ENCODE measurements at places on chromosomes 12 and 14. TPM values are rescaled to one million over a fixed set of nuclear protein-coding genes. Genes with fewer than 3 reads are reported as not detected.

DNA sequence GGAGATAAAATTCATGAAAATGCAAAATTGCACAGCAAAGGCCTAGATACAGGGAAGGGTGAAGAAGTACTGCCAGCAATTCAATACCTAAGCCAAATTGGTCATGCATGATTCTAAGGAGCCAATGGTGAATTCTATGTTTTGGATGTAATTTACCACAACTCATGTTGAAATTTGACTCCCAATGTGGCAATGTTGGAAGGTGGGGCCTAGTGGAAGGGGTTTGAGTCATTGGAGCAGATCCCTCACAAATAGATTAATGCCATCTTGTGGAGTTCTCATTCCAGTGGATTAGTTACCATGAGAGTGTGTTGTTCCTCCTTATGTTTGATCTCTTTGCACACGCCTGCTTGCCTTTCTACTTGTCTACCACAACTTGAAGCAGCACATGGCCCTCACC is 194.0 kb upstream of the ALG10 start:
- DNase-seq = no peak

DNA sequence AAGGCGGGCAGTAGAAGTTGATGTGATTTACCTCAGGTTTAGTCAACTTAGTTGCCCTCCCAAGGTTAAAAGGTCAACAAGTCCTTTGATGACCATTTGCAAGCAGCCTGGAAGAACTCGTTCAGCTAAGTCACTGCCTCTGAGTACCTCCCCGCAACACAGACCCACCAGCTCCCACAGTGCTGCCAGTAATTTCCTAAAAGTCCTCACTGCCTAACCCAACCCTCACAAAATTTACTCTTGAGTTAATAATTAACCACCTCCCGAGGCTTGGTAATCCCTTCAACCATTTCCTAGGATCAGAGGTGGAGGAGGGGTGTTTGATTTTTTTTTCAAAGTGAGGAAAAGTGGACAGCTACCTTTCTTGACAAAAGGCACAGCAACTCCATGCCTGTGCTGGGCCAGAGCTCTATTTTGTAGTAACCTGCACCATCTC is 55.8 kb downstream of the MAP3K9 start:
- DNase-seq = no peak

DNA sequence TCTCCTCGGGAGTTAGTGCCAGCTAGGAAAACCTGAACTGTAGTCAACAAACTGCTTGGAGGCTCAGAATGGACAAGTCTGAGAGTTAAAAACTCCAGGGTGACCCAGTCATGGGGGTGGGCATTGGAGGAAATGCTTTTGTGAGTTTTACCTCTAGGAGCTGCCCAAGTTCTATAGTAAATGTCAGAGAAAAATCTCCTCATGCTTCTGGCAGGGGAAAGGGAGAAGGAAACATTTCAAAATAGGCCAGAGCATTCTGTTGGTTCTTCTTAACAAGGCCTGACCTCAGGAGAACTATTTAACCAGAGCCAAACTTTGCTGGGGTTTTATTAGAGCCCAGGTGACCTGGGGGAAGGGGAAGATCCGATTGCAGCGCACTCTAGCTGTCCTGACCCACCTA is 12.3 kb downstream of the NINJ2 start:
- no peak for DNase-seq

SLCO1B1 gene
- total RNA-seq = not detected

OTOGL gene
- total RNA-seq = 0.41 TPM

DNA sequence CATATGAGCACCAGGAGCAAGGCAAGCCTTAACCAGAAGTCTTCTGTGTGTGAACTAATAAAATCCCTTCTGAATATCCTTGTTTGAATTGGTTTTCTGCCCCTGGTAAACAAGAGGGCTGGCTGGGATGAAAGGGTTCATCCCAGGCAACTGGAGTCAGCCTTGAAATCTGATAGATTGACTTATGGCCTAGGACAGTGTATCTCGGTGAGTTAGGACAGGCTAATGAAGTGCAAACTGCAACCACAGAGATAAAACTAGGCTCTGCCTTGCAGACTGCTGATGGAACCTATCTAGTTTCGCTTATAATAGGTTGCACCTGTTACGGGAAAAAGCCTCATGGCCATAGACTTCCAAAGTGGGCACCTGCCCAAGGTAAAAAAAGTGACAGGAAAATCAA is 451.9 kb upstream of the NOVA1 start:
- peak; percentile 30 for DNase-seq

DNA sequence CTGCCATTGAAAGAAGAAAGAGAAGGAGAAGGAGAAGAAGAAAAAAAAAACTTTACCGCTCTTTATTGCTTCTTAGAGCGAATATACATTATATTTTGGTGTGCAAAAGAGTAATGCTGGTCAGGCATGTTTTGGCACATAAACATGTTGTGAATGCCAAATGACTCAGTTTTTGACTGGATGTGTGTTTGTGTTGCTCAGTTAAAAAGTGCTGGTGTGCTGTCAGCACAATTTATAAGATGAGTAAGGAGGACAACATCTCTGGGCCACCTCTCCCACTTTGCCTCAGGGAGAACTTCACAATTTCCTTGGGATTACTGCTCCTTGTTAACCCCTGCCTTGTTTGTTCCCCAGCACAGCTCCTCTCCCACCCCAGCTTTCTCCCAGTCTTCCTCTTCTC is 584.8 kb downstream of the ETNK1 start:
- no peak for DNase-seq

DNA sequence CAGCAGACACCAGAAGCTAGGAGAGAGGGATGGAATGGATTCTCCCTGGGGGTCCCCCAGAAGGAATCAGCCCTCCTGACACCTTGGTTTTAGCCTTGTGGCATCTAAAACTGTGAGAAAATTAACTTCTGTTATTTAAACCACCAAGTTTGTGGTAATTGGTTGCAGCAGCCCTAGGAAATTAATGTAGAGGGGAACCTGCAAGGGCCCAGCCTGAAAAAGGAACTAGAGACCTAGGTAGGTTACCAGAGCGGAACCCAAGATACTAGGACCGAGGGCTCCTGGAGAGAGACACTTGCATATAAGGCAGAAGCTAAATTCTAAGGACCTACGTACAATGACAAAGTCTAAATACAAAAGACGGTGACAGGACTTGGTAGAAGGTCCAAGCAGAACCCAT is 8.1 kb upstream of the DENND5B start:
- no peak for DNase-seq

DNA sequence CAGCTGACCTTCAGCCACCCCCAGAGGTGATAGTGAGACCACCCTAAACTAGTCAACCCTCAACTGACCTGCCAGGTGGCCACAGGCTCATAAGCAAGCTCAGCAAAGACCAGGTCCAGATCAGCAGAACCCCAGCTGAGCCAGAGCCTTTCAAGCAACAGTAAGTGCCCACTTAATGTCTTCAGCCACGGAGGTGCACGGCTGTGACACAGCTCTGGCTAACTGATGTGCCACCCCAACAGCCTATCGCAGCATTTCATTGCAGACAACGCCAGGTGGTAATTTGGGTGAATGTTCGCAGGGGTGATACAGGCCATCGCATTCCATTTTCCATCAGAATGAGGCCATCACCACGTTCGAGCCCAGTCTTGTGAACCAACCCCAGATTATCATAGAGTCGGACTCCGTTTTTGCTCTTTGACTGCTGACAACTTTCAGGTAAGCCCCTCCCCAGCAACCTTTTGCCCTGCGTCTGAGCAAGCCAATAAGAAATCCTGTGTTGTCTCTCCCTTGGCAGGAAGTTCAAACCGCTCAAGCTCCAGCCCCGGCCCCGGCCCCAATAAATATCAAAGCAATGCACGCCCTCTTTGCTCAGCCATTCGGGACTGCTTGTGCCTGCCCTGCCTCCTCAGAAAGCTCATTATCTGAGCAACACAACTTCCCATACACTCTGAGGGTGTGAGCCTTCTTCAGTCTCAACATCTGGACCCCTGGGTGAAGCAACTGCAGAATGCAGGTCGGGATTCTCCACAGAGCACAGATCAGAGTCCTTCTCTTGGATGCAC is 44.4 kb downstream of the JAG2 start:
- DNase-seq = no peak

SLC10A1 gene
- total RNA-seq = not detected

DNA sequence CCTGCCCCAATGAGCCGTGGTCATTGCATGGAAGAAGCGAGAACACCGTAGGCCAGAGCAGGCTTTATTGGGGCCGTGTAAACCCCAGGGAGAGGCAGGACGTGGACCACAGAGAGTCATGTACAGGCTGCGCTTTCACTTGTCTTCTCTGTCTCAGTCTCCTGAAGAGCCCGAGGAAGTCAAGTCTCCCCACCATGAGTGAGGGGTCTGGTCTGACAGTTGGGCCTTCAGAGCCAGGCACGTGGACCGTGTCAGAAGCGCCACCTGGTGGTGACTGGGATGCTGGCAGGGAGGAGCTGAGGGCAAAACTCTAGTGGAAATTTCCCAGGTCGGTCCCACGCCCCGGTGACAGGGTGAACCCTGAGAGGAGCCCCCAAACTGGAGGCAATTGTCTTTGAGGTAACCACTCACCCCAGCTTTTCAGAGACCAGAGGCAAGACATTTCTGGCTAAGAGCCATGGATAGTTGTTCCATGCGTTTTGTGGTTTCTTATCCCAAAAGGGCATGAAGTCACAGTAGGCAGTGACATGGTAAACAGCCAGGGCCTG is 17.4 kb downstream of the RPS6KL1 start:
- peak; percentile 77 for DNase-seq

CCDC175 gene
- total RNA-seq = not detected

TAS2R42 gene
- not detected for total RNA-seq

WDR20 gene
- 29.6 TPM for total RNA-seq

LARP4 gene
- 87.3 TPM for total RNA-seq

- DNase-seq = no peak
Measured at GRCh38 chr12:116282371-116283286, 5.1 kb upstream of the MED13L start.
